Hematopoietic multipotent progenitor cell treated with erythropoietin and hydrocortisone succinate and interleukin-3 and kit ligand, for 8 days (in vitro differentiated cells): ENCODE measurements at places on chromosomes 4 and X.

DNA sequence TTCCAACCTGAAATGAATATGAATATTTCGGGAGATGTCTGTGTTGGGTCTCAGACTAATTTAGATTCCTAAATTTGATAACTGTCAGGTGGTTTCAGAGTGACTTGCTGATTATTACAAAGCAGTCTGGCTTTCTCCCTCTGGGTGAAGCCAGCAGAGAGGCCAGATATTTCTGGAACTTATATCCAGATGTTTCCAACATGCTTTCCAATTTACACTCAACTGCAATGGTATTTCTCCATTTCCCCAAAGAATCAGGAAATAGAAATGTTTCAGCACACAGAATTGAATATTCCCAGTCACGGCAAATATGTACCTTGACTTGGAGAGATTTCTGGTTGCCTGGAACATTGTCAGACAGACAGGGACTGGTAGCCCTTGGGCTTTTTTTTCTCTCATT, 48.5 kb upstream of the EGFL6 start:
- DNase-seq: no peak

GRCh38 chr4:175874306-175874705, 62.2 kb upstream of the GPM6A start:
- DNase-seq: no peak

- peak; percentile 38 for DNase-seq
These were observed 56.9 kb downstream of the PCGF3 start for GRCh38 chr4:762211-763190.

DNA sequence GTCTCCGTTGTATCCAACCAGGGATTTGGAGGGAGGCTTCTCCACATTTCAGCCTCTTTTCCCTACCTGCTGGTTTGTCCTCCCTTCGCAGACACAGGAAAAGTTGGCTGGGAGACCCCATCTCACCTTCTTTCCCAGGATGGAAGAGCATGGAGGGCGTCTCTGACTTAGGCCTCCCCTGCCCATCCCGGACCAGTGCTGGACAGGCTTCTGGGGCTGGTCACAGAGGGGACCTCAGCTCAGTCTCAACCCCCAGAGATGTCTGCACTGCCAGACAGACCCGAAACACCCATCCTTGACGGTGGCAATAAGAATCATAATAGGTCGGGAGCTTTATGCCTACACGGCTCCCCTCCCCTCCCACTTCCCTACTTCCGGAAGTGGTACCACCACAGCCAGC, 1.6 kb downstream of the WFS1 start:
- DNase-seq: no peak

GRCh38 chr4:77504407-77504806, 101.2 kb upstream of the CXCL13 start:
- DNase-seq: no peak

DNA sequence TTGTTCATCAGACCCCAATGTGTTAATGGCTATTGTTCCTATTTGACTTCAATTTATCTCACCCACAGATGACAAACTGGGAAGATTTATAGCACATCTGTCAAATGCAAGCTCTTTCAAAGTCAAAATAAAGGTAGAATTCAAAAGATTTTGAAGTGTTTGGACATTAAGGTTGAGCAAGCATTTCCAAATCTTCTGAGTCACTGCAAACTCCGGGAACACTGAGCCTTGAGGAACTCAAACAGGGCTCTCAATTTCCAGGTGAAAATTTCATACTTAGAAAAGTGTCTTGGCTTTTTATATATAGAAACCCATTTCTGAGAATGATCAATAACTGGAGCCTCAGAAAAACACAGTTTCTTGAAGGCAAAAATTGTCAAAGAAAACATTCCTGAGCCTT, 199.5 kb upstream of the IGFBP7 start:
- DNase-seq: no peak

- DNase-seq: no peak
These were observed 223.1 kb upstream of the TAPT1 start for GRCh38 chr4:16449406-16449805.

DNA sequence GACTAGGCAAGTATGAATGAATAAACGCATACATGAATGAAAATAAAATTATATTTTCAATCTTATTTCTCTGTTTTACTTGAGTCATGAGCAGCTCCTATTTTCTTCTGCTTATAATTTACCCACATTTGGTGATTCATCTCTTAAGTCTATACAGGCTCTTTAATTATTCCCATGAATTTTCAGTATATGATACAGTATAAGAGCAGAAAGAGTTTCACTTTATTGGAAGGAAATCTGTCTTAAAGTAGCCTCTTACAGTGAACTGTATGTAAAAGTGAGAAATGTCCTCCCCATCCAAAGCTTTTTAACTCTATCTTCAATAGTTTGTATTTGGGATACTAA, 50.8 kb downstream of the TMEM165 start:
- DNase-seq: no peak

DNA sequence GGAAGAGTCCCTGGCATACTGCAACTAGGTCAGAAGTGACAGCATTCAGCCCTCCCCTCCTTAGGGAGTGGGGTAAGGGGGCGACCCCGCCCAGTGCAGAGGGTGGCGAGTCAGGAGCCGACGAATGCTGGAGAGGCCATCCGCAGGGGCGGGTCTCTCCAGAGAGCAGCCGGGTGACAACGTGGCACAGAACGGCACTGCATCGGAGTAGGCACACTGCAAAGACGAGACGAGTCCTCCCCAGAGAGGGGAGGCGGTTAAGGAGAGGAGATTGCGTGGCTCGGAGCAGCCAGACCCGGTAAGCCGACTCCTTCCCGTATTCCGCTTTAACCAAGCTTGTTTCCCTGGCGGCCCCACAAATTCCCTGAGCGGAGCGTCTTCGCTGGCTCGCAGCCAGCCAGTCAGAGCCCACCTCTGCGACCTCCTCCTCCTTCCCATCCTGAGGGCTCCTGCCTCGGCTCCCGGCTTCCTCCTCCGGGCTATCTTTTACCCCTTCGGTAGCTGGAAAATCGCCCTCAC, 54.9 kb downstream of the LINC00632 start:
- DNase-seq: no peak

- no peak for DNase-seq
These were observed 601 bp downstream of the INPP4B start for GRCh38 chr4:142845293-142846107.
